ENCODE measurements at places on chromosomes 5 and 9. TPM values are rescaled to one million over a fixed set of nuclear protein-coding genes. Genes with fewer than 3 reads are reported as not detected.

DNA sequence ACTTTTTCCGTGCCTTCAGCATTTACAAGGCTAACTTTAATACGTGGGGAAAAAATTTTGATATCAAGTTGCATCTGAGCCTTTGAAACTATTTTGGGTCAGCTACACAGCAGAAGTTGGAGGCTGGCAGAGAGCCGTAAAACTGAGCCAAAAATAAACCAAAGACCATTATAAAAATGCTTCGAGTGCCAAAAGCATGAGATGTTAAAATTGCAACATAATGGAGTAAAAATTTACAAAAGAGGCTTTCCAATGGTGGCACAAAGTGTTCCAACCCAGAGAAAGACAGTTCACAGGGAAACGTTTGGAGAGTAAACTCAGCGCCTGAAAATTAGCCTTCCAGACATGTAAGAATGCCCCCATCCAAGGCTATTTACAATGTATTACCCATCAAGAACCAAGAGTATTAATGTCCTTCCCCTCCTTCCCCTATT is 190.3 kb downstream of the TLE1 start:
- no peaks in the 10 kb centered on the region for H3K27me3 ChIP-seq
- DNase-seq, result peak; percentile 75
- peak overlapping the region; percentile 74 for H3K27ac ChIP-seq
- H3K36me3 ChIP-seq, result no peaks in the 10 kb centered on the region
- no peak overlapping the region for H3K4me3 ChIP-seq

CTSV gene
- total RNA-seq, result not detected

FAM163B gene
- 1.1 TPM for total RNA-seq

ATG12 gene
- total RNA-seq, result 54.6 TPM

PCDHGB5 gene
- 10.0 TPM for total RNA-seq

MRPS2 gene
- total RNA-seq, result 37.7 TPM

DNA sequence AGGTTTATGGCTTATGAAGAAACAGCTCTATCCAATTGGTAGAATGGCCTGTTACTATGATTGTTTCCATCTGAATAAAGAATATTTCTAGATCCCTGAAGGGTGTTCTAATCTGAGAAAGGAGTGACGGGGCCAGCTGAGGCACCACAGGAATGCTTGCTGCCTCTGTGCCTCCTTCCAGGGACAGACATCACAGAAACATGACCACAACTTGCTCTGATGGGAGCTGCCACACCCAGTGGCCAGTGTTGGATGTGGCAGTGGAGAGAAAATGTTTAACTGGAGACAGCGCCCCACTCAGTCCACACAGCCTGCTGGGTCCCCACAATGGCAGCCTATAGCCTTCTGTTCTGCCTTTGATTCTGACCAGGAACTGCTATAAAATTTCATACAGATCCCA is 38.6 kb upstream of the TESK1 start:
- no peak for DNase-seq
- H3K27ac ChIP-seq, result no peak overlapping the region
- H3K27me3 ChIP-seq, result no peaks in the 10 kb centered on the region
- peaks cover 24% of the 10 kb centered on the region for H3K4me1 ChIP-seq
- H3K4me3 ChIP-seq, result no peak overlapping the region
